M059J (cell line): ENCODE measurements at places on chromosomes 1 and 21. TPM values are rescaled to one million over a fixed set of nuclear protein-coding genes. Genes with fewer than 3 reads are reported as not detected.

GRCh38 chr1:246069581-246069980 is 437.5 kb downstream of the SMYD3 start:
- DNase-seq = no peak

GRCh38 chr1:15939181-15940109 is 36.5 kb downstream of the ZBTB17 start:
- peak; percentile 81 for DNase-seq

- peak; percentile 85 for DNase-seq
Measured at GRCh38 chr1:208161656-208162375, 82.4 kb downstream of the PLXNA2 start.

The ADAMTS5 gene
- 7.5 and 12.2 TPM in 2 replicates for total RNA-seq

- no peak for DNase-seq
Measured at GRCh38 chr1:53963460-53963859, 17.3 kb downstream of the LRRC42 start.

The TRPM2 gene
- 0.99 and 1.3 TPM in 2 replicates for total RNA-seq

DNA sequence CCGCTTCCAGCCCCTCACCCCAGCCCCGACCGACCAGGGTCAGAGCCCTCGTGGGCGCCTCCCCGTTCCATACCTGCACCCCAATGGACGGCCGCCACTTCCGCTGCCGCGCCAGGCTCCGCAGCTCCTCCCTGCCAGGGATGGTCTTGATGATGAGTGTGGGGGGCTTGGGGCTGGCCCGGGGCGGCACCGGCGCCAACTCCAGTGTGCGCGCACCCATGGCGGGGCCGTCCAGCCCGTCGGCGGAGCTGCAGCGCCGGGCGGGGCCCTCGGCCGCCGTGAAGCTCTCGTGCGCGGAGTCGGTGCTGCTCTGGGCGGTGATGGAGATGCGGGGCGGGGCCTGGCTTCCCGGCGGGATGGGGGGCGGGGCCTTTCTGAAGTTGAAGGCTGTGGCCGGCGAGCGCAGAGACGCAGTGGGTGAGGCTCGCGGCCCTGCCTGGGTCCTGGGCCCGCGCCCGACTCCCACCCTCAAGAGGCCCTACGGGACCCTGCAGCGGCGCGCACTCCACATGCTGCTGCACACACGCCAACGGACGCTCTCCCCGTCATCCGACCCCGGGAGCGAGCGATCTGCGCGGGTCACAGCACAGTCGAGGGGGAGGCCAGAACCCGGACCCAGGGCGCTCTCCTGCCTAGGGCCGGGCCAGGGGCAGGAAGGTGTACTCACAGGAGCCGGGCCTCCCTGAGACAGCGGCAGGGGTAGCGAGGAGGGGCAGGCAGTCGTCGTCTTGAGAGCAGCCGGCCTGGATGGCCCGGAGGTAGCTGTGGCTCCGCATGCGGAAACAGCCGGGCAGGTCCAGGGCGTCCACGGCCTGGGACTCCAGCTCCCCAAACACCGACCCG is 26.1 kb upstream of the SMIM12 start:
- DNase-seq = no peak

DNA sequence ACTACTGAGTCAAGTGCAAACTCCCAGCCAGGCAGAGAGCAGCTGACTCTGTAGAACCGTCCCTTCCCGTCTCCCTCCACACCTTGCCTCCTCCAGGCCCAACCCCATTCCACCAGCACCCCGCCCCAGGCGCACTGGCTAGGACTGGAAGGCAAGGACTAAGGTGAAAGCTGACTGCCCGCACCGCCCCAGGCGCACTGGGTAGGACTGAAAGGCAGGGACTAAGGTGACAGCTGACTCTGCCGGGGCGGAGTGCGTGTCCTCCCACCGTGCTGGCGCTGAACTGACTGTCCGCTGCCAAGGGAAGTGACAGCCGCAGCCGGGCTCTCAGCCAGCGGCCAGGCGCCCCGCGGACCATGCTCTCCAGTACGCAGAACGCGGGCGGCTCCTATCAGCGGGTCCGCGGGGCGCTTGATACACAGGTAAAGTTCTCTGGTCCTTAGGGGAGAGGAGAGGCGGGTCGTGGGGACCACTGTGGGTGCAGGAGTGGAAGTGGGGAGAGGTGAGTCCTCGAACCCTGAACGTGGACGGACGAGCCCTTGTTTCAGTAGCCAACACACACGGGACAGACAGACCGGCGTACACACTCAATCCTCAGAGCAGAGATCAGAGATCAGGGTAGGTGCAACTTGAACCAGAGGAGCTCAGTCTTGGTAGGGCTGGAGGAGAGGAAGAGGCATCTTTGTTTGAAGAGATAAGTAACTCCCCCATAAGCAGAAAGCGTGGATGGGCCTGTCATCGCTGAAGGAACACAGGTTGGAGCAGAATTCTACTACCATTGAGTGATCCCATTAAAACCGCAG is 58.0 kb downstream of the RBM11 start:
- DNase-seq = no peak

The OR10Z1 gene
- total RNA-seq = not detected in 2 replicates

DNA sequence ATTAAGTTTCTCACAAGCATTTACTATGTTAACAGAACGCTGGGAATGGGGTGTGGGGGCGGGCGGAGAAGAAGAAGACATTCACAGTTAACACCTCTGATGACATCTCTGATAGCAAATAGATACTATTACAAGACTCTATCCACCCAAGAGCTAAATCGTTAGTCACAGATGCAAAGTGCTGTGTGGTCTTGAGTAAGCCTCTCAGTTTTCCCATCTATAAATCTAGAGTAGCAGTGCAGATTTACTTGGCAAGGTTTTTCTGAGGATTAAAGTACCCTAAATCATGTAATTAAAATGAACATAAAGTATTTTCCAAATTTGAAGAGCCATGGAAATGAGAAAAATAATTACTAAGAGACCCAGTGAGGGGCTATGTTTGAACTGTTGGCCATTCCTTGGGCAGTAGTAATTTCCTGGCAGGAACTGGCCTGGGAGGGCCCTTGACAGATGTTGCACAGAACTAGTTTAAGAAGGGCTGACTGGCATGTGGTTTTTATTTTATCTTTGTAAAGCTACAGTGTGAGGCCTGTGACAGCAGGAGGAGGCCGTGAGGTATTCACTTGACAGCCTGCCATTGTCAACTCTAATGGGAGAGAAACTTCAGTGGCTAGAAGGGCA is 58.7 kb upstream of the APOBEC4 start:
- DNase-seq = peak; percentile 13

The DENND2D gene
- total RNA-seq = 4.3 and 10.2 TPM in 2 replicates

DNA sequence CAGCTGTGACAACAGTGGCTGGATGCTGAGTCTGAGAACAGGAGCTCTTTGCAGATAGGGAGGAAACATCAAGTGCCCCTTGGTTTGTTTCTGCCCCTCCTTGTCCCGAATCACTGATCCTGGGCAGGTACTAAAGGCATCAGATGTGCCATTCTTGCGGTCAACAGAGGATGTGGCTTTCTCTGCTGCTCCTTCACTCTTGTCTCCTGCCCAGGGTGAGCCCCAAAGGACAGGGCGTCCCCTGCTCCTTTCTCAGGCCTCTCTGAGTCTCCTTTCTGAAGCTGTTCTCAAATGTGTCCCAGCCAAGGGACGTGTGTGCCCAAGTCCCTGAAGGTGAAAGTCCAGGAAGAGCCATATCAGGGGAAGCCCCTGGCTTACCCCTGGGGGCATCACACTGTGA is 31.7 kb downstream of the SLC37A1 start:
- no peak for DNase-seq

DNA sequence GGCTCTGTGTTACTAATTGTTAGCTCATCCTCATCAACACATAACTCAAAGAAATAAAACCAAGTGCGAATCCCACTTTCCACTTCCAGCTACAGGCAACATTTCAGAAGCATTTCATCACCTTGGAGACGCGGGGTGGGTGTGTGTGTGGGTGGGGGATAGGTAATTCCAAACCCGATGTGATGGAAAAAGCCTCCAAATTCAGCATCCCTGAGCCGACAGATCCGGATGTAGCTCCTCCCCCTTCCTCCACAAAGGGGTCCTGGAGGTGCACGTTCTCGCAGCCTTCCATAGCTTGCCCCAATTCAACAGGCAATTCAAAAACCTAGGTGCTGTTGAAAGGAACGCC is 486 bp downstream of the HSPA13 start:
- peak; percentile 37 for DNase-seq

DNA sequence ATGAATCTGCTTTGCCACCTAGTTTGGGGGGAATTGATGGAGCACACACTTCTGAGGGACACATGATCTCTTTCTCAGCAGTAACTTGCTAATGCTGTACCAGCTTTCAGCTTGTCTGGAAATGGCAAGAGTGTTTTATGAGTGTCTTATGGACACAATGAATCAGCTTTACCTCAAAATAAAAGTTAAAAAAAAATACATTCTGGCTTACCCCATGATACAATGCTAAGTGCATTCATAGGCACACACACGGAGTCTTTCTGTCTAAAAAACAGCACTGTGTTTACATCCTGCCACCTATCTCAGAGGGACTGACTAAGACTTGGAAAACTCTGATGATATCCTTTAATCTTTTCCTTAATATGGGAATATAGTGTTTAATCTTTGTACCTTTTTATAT is 455.5 kb upstream of the ADAMTS5 start:
- DNase-seq = peak; percentile 60

DNA sequence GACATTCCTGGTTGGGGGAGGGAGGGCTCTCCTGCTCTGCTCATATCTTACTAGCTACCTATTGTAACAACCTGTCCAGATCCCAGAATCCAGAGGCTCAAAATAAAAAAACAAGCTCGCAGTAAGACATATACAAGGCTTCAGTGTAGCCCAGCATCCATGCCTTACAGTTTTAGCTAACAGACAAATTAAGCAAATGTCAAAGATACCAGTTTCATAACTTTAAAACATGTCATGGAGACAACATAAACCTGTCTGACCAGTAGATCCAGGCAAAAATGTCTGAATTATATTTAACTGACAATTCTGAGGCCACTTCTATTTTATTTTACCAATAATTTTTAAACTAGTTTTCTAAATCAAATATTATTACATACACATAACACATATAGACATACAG is 167.7 kb upstream of the TNR start:
- DNase-seq = no peak

GRCh38 chr1:48649880-48650279 is 126.8 kb downstream of the BEND5 start:
- no peak for DNase-seq

DNA sequence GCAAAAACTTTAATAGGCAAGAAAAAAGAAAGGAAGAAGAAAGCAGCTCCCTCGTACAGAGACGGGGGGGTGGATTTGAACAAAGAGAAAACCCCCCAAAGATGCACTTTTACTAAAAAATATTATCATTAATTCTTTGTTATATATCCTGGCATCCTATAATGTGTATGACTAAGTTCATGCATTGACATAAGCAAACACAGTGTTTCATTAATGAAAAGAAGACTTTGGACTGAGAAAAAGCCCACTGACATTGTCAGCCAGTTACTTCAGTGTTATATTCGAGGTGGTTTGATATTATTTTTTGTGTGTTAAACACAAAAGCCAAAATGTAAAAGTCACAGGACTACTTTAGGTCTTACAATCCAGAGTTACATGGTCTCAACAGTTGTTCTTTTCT is 110.1 kb upstream of the DPYD start:
- no peak for DNase-seq

- DNase-seq = peak; percentile 56
Measured at GRCh38 chr1:90417126-90417525, 300.0 kb downstream of the BARHL2 start.
